ENCODE measurements at places on chromosomes 1 and 21.

GRCh38 chr1:27299385-27300271, 22.3 kb upstream of the TMEM222 start:
- no peak for DNase-seq

DNA sequence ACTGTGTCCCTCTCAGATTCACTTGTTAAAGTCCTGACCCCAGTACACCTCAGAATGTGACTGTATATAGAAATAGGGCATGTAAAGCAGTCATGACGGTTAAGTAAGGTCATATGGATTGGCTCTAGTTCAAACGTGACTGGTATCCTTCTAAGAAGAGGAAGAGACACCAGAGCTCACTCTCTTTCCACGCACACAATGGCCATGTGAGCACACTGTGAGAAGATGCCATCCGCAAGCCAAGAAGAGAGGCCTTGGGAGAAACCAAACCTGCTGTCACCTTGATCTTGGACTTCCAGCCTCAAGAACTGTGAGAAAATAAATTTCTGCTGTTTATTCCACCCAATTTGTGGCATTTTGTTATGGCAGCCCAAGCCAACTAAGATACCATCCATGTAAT, 56.8 kb upstream of the IRF2BP2 start:
- no peak for DNase-seq

DNA sequence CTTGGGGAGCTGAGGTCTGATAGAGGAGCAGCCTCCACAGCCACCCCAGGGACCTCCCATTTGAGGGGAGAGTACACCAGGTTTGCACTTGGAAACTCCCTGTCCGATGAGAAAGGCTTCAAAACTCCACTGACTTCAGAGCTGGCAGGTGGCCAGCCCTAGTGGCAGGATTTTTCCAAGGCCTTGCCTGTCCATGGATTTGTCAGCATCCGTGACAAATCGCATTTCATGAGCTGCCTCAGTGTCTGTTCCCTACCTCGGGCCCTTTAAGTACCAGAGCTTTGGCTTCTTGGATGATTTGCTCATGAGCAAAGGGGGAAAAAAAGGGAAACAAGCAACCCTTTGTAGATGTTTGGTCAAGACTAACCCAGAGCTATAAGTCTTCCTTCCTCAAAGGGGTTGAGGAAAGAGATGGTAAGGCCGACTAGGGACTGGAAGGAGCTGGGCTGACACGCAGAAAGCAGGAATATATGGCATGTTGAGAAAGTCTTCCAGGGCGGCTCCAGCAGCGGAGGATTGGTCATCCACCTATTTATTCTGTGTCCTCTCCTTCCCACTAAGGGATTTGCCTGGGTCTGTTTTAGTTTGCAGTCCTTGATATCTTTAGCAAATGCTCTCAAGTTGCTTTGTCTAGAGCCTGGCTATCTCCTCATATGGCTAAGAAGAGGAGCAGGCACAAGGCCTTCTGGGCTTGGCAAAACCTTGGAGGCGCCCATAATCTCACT, 2.7 kb upstream of the HSPG2 start:
- DNase-seq = no peak

GRCh38 chr21:32977216-32977615, 48.5 kb upstream of the OLIG2 start:
- no peak for DNase-seq

- DNase-seq = no peak
These were observed 41.3 kb downstream of the PIK3C2B start for GRCh38 chr1:204453141-204453772.

DNA sequence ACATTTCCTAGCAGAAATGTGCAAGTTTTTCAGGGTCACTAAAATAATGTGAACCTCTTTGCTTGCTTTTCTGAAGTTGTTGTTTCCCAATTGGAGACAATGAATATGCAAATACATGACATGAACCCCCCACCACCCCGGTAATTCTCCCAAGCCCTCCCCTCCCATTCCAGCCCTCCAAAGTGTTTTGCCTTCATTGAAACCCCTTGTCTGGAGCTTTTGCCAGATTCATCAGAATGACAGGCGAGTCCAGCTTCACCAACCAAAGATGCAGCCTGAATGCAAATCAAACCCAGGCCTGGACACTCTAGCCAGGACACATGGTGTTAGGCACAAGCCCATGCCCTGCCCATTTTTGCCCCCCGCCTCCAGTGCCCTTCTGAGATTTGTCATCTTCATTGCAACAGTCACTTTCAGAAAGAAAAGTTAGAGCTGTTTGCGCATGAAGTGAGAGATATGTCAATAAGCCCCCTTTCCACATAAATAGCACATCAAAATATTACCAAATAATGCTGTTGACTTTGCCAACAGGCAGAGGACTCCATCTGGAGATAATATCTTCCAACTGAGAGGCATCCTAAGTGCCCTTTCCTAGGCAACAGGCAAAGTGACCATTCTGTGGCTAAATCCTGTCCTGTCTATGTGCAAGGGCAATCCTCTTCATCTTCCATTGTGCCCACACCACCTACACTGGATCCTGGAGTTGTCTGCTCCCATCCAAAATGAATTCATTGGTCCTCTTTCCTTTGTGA, 145.6 kb upstream of the NFIA start:
- DNase-seq = no peak

GRCh38 chr1:205661429-205662134, 18.7 kb downstream of the SLC45A3 start:
- DNase-seq = no peak

DNA sequence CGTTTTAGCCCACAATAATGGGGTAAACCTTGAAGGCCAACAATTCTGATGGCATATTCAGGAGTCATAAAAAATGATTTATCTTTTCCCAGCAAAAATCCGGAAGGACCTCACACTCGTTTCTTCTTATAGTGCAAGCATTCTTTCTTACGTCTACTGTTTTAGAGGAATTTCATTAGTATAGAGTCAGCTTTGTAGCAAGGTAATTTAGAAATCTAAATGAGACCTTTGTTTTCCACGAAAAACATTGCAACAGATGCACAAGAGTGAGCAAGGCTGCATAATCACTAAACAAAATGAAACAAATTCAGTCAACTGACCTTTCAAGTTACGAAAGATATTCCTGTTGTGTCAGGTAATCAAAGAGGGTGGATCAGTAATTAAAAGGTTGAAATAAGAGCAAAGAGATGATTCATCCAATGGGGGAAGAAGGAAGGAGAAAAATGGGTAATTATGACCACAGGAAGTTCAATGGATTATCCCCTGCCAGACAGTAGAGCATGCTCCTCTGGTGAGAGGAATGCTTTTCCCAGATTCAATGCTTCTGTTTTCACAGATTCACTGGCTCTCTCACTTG, 560 bp upstream of the CSDE1 start:
- DNase-seq = no peak

GRCh38 chr1:168243198-168243597, 17.4 kb downstream of the SFT2D2 start:
- no peak for DNase-seq

GRCh38 chr1:65372557-65372956, 47.9 kb upstream of the LEPR start:
- no peak for DNase-seq

- no peak for DNase-seq
These were observed 84.1 kb upstream of the PRDX6 start for GRCh38 chr1:173392895-173393658.

- no peak for DNase-seq
These were observed 99.2 kb downstream of the LAMC2 start for GRCh38 chr1:183285256-183285655.

- no peak for DNase-seq
These were observed 40.5 kb downstream of the PATJ start for GRCh38 chr1:61782771-61783170.

DNA sequence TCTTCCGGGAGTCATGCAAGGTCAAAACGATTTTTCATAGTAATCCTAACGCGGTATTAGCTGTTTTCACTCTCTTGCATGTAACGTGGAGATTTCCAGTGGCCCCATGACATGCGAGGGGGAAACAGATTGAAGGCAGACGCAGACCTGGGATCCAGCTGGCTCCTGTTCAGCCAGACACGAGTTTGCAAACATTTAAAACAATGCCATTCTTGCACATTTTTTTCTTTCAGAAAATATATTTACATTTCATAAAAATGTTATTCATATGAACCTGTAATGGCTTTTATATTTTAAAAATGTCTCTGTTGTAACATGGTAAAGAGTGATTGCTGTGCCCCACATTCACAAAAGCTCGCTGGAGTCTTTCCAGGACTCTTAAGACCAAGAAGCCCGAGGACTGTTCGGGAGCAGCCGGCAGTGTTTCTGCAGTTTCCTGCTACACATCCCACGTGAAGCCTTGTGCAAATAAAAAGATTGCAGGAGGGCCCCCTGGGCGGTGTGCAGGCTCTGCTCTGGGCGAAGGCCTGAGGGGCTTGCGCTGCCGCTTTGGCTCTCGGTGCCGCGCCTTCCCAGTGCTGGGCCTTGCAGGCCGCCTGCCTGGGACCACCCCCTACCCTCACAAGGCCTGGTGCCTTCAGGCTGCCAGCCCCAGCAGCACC, 184.9 kb downstream of the DYRK1A start:
- no peak for DNase-seq

GRCh38 chr1:209486861-209487593, 96.5 kb upstream of the CAMK1G start:
- DNase-seq = no peak

DNA sequence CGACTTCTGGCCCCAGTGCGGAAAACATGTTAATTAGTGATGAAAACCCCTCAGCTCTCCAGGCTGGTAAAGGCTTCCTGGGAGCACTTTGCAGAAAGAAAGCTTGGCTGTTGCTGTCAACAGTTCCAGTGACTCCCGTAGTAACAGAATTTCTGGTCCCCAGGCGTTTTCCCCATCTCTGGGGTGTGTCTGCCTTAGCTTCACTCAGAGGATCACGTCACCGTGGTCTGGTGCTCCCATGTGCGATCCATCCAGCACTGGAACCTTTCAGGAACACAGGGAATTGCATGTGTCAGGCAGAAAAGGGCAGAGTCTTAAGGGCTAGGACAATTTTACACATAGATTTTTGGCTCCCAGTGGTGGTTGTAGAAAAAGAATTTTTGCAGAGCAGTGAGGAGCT, 470.4 kb upstream of the USP24 start:
- DNase-seq = no peak

- no peak for DNase-seq
These were observed 95.1 kb downstream of the KIAA0319L start for GRCh38 chr1:35461966-35462651.

GRCh38 chr1:28392027-28392652, 22.6 kb downstream of the PHACTR4 start:
- DNase-seq = no peak

DNA sequence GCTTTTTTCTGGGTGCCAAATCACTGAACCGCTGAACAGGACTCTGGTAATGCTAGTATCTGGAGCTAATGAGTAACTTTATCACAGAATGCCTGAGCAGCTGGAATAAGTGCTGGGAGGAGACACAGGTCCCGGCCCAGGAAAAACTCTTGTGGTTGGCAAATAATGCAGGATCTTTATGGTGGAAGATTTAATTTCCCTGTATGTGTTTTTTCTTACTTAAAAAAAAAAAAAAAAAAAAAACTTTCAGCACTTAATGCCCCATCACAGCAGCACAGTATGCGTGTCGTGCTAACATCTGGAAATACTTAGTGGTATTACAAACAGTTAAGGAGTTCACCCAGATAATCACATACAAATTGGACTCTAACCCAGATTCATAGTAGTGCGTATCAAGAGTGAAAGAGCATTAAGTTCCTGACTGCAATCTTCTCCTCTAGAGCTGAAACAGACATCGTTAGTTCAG, 220.7 kb downstream of the TOMM20 start:
- DNase-seq = no peak

DNA sequence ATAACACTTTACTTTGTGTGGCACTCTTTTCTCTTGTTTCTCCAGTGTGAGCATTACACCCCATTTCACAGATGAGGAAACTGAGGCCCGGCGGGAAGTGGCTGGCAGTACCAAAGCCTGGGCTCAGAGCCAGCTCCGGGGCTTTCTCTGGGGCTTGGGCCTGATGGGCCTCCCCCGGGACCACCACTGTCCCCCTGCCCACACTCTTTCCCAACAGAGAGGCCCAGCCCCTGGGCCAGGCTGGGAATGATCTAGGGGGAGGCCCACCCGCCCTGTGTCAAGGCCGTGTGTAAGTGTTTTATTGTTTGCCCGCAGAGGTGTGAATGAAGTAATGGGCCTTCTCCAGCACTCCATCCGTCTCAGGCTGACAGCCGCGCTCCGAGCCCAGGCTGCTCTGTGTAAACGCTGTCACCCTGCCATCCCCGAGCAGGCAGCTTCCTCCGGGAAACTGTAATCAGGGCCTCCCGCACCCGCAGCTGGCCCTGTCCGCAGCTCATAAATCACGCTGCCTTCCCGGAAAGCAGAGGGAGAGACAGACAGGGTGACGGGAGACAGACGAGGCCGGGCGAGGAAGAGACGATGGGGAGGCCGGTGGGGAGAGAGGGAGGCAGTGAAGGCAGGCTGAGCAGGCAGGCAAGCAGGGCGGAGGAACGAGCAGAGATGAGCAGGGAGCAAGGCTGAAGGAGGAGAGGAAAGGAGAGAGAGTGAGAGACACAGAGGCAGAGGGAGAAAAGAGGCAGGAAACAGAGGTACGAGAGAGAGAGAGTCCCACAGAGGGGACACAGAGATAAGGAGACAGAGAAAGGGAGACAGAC, 109.7 kb upstream of the ZBTB40 start:
- DNase-seq = no peak

DNA sequence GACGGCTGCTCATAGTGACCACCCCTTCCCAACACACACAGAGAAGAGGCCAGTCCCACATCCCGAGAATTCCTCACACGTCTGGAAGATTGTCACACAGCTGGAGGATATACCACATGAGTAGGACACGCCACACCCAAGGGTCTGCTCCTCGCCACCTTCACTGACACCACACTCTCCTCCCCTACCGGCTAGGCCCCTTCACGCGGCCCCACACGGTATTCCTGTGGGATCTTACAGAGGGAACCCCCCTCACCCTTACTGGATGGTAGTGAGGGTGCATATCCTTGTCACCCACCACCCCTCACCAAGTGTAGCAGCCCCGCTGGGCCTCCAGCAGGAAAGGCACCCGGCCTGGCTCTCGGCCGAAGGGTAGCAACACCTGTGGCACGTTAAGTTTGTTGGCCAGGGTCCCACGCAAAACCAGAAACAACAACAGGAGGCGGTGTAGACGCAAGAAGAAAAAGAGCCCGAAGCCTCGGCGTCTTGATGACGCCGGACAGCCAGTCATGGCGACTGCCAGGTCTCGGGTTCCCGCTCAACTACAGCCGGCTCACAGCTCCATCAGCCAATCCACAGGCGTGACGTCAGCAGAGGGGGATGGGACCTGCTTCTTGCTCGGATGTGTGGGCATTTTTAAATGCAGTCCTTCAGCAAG, at the start of gene NUP210L:
TSS of gene NUP210L (minus strand) at position 540 of the 658 bp plus-strand sequence.
- DNase-seq = no peak

- no peak for DNase-seq
These were observed 181.6 kb upstream of the CACYBP start for GRCh38 chr1:174818014-174818616.

- DNase-seq = no peak
These were observed 126.9 kb downstream of the MATN1 start for GRCh38 chr1:30596470-30596869.

GRCh38 chr1:55146781-55147180, 68.4 kb downstream of the USP24 start:
- DNase-seq = no peak
